ENCODE measurements at places on chromosomes 11 and 22.

- no peak for DNase-seq
Measured at GRCh38 chr11:84663731-84664130, 963.4 kb downstream of the DLG2 start.

DNA sequence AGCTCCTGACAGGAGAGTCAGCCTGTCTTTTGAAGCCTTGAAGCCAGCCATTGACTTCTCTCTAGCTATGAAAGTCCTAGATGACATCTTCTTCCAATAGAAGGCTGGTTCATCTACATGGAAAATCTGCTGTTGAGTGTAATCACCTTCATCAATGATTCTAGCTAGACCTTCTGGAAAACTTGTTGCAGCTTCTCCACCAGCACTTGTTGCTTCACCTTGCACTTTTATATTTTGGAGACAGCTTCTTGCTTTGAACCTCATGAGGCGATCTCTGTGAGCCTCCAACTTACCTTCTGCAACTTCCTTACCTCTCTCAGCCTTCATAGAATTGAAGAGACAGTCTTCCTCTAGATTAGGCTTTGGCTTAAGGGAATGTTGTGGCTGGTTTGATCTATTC, 58.3 kb downstream of the MYO7A start:
- DNase-seq, result no peak

- peak; percentile 83 for DNase-seq
Measured at GRCh38 chr11:27158456-27159334, 118.1 kb downstream of the BBOX1 start.

DNA sequence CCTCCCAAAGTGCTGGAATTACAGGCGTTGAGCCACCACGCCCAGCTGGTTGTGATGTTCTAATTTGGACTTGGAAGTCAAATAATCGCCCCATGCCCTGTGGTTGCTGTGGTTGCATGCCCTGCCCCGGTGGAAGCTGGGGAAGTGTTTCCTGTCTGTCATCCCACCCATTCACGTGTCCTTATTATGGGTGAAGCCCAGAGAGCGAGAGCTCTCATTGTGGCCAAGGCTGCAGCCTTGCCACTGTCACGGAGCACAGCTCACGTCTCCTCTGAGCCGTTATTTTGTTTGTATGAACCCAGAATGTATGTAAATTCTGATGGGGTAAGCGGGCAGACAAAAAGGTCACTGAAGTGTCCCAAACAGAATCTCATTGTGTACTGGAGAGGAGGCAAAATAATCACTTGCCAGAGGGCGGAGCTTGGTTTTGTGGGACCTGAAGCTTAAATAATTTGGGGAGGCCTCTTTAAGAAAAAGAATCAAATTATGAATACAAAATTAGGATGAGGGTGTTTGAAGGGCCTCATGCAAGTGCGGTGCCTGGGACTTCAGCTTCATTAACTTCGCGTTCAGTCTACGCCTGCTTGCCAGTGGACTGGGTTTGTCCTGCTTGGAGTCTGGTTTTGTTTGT, 25.8 kb upstream of the TREH start:
- no peak for DNase-seq

DNA sequence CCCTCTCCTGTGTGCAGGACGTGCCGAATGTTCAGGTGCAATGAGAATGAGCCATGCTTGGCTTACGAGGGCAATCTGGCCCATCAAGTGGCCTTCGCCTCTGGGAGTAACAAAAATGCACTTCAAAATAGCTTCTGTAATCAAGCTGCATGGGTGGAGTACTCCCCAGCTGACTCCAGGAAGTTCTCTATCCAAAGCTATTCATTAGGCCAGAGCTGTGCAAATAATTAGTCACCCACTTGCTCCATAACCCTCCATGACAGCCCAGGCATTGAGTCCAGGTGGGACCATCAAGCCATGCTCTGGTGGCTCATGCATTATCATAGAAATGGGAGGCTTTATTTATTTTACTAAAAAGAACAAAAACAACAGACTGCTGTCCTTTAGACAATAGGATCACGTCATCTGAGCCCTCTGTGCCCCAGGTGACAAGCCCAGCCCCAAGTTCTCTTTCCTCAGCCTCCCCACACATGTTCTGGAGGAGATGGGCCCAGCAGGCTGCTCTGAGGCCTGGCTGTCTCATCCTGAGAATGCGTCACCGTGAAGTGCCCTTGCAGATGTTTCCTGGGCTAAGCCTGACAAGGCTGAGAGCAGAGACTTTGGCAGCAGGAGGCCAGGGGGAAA, 244.7 kb downstream of the ETS1 start:
- peak; percentile 69 for DNase-seq

DNA sequence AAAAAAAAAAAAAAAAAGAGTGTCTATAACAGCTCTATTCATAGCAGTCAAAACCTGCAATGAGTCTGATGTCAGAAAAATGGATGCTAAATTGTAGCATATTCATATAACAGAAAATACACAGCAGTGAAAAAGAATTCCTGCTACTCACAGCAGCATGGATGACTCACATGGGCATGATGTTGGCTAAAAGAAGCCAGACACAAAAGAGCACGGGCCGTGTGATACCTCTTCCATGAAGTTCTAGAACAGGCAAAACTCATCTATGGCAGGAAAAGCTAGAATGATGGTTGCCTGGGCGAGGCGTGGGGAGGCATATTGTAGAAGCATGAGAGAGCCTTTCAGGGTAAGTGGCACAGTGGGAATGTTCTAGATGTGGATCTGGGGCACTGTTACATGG, 18.9 kb downstream of the PLAAT3 start:
- peak; percentile 49 for DNase-seq

GRCh38 chr11:43895601-43896000, 15.0 kb downstream of the ALKBH3 start:
- no peak for DNase-seq

GRCh38 chr11:3825473-3826154, 15.1 kb downstream of the RHOG start:
- DNase-seq, result no peak

GRCh38 chr11:66112601-66113499, 42.8 kb downstream of the PACS1 start:
- peak; percentile 92 for DNase-seq

- peak; percentile 95 for DNase-seq
Measured at GRCh38 chr11:94794287-94795168, 26.4 kb downstream of the AMOTL1 start.

GRCh38 chr11:130300567-130300966, 14.2 kb downstream of the ZBTB44 start:
- DNase-seq, result no peak

DNA sequence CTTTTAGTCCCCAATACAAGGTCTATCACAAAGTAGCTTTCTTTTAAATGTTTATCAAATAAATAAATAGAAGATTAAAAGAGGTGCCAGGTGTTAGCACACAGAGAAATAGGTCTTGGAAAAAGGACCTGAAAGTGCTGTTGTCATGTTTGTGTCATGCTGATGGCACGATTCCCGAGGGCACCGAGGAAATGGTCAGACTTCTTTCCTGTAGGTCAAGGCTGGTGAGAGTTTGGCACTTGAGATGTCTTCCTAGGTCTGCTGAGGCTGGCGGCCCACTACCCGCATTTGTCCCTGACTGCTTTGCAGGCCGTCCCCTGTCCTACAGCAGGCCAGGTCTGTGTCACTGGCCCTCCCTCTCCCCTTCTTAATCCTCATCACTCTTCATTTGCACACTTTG, 112.1 kb downstream of the ATXN10 start:
- DNase-seq, result no peak

- no peak for DNase-seq
Measured at GRCh38 chr11:35066783-35067423, 72.1 kb upstream of the CD44 start.

- DNase-seq, result no peak
Measured at GRCh38 chr22:44287121-44287693, 25.5 kb downstream of the SHISAL1 start.

DNA sequence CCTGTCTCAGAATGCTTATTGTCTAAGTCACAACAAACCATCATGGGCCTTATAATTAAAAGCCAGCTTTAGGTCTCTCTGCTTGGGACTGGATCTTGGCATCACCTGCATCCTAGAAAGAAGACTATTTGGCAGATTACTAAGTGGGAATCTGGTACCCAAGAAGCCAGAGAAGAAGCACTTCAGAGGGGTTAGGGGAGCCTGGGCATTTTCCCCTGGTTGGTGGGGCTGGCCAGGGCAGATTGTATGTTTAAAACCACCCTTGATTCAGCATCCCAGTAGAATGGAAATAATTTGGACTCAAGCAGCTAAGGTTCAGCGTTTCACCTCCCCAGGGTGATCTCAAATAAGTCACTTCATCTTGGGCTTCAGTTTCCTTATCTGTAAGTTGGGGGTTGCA, 193.7 kb downstream of the MIAT start:
- DNase-seq, result no peak

- no peak for DNase-seq
Measured at GRCh38 chr11:116085031-116085635, 580.9 kb upstream of the CADM1 start.

GRCh38 chr22:41348964-41349484, 32.7 kb upstream of the TEF start:
- DNase-seq, result no peak

DNA sequence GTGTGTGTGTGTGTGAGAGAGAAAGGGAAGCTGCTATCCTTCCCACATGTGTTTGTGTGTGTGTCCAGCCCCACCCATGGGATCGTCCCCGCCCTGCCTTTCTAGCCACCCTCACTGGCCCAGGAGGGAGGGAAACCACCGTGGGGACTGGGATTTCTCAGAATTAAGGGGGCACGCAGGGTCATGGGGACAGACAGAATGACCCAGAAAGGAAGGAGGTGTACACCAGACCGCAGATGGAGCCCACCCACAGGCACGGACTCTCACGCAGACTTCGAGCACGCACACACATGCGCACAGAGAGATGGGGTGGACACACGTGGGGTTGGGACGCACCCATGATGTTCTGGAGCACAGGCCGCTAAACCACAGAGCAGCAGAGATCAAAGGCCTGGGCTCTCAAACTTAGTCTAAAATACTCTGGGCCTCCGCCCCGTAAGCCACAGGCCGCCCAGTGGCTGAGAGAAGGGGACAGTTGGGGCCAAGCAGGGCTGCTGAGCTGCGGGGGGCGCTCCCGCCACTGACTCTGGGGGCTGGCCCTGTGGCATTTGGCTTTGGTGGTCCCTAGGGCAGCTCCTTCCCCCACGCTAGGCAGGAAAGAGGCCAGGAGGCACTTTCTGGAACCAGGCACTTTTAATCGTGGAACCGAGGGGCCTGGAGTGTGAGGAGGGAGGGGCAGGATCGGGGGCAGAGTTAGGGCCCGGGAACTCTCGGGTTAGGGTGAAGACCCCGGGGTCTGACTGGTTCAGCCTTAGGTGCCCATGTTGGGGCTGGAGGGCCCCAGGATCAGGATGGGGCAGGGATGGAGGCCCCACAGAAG, 1.5 kb downstream of the IFITM5 start:
- DNase-seq, result peak; percentile 60

DNA sequence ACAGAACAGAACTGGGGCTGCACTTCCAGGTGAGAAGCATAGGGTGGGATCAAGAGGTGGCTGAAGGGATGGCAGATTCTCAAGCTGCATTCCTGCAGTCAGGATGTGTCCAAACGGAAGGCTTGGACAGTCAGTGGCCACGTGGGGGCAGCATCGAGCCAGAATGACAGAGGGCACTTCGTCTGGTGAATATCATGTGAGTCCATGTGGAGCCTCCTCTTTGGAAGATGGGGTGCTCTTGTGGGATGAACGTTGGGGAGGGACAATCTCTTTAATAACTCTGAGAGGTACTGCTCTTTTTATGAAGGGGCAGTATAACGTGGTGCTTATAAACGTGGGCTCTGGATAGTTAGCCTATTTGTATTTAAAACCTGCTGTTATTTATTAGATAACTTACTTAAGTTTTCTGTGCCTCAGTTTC, 154.9 kb upstream of the NAV2 start:
- DNase-seq, result peak; percentile 75

- DNase-seq, result no peak
Measured at GRCh38 chr22:20987375-20987774, 5.3 kb downstream of the LZTR1 start.

DNA sequence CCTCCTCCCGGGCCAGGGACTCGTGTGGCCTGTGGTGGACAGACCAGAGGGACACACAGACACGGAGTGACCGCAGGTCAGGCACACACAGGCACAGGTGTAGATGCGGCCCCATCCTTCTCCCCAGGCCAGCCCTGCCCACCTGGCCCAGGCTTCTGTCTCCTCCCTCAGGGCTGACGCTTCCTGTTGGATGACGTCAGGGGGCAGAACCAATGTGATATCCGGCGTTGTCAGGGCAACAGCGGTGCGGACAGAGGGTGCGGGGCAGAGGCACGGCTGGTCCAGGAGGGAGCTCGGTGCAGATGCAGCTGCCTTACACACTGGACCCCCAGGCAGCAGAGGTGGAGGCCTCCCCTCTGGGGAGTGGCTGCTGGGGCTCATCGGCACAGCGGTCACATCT, 2.9 kb upstream of the TUBGCP6 start:
- DNase-seq, result peak; percentile 45

GRCh38 chr11:61281581-61282250, 13.4 kb downstream of the VWCE start:
- peak; percentile 24 for DNase-seq

DNA sequence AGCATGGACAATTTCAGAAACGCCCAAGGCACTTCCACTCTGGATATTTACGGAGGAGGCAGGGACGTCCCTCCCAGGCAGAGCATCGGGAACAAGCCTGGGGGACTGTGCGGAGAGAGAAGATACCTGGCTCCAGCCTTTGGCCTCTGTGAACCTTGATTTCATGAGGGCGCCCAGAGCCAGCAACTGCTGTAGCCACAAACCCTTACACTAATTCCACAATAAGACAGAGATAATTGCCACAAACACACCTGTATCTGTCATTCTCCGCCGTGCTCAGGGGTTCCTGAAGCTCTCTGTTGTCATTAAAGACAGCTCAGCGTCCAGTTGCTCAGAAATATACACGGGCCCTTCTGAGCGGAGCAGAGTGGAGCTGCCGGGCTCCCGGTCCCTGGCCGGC, 1292.1 kb downstream of the TBC1D22A start:
- no peak for DNase-seq

- no peak for DNase-seq
Measured at GRCh38 chr22:25453058-25453457, 111.4 kb upstream of the GRK3 start.

DNA sequence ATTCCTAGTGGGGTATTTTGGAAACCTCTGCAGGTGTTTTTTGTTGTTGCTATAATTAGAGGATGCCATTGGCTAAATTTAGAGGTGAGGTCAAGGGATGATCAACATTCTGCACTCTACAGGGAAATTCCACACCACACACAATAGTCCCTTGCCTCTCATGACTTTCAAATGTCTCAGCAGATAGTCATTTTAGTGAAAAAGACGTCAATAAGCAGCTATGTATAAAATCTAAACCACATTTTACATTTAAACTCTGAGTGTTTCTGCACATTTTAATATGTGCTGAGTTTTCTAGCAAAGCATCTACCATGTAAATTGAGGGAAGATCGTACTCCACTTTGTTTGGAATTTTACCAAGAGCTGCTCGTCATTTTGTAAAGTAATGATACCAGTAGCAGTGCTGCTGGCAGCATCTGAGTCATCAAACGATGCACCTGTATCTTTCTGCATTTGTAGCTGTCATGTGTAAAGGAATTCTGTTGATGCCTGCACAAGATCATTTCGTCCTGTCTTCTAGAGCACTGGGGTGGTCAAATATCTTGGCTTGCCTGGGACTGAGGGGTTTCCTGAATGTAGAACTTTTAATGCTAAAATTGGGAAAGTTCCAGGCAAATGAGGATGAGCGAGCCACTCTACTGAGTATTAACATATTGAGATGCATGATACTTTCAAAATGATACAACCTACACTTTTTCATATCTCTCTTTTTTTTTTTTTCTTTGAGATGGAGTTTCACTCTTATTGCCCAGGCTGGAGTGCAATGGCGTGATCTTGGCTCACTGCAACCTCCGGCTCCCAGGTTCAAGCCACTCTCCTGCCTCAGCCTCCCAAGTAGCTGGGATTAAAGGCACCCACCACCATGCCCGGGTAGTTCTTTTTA, 414.5 kb upstream of the SYN3 start:
- DNase-seq, result peak; percentile 44

- no peak for DNase-seq
Measured at GRCh38 chr11:70782401-70782913, 384.1 kb downstream of the CTTN start.

Measured in fibroblast of skin of scalp (primary cell).